ENCODE measurements at places on chromosomes 6 and 20.
A peak's percentile ranks its signal among the peaks of the same experiment; 100 is the strongest.

DNA sequence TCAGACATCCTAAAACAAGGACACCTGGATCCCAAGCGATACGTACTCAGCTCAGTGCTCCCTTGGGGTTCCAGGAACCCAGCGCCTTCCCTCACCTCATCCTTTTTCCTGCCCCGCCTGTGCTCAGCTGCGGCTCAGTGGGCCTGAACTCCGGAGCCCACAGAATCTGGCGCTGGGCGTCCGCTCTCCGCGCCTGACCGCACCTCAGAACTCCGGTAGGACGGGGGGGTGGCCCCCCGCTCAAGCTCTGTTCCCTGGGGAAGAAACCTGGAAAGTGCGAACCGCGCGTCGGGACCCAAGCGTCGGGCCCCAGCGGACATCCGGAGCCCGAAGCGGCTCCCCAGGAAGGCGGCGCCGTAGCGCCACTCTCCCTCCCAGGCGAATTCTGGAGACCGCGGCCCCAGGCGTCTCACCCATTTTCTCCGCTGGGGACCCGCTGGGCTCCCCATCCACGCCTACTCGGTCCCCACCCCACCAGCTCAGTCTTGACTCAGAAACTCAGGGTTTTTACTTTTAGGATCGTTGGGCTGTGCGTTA is 336 bp upstream of the LY6G5C start:
- no peak for DNase-seq

DNA sequence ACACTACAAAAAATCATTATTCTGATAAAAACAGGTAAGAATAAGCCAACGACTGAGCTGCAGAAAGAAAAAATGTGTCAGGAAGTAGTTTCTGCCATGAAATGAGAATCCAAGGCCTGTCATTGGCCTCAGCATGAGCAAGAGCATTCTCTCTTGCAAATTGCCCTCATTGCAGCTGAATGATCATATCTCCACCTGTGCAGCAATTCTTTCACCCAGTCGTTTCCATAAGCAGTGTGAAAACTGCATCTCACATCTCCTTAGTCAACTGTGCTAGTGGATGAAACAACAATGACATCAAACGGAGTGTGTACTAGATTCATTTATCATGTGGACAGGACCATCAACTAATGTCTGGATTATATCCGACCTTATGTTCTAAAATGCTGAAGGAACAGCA is 88.2 kb upstream of the STXBP5 start:
- no peak for DNase-seq

DNA sequence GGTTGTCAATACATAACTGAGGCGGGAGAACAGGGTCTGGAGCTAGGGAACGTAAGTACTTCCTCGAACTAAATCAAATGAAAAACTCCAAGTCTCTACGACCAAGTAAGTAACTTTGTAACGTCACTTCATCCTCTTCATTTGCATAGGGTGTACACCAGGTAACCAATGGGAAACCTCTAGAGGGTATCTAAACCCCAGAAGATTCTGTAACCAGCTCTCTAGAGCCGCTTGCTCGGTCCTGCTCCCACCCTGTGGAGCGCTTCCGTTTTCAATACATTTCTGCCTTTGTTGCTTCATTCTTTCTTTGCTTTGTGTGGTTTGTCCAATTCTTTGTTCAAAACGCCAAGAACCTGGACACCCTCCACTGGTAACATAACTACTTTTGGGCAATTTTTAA is 133.5 kb upstream of the TMEM170B start:
- no peak for DNase-seq

- DNase-seq: no peak
These were observed 256.9 kb downstream of the ARHGAP18 start for GRCh38 chr6:129453073-129453472.

GRCh38 chr20:14543040-14543439 is 205.6 kb upstream of the FLRT3 start:
- no peak for DNase-seq

GRCh38 chr6:14792118-14792955 is 453.5 kb upstream of the JARID2 start:
- DNase-seq: no peak

- no peak for DNase-seq
These were observed 39.8 kb downstream of the BACH2 start for GRCh38 chr6:90256698-90257485.

GRCh38 chr6:29976588-29977424 is 34.5 kb downstream of the HLA-A start:
- peak; percentile 45 for DNase-seq

- DNase-seq: no peak
These were observed 14.5 kb downstream of the PREP start for GRCh38 chr6:105388392-105388791.

DNA sequence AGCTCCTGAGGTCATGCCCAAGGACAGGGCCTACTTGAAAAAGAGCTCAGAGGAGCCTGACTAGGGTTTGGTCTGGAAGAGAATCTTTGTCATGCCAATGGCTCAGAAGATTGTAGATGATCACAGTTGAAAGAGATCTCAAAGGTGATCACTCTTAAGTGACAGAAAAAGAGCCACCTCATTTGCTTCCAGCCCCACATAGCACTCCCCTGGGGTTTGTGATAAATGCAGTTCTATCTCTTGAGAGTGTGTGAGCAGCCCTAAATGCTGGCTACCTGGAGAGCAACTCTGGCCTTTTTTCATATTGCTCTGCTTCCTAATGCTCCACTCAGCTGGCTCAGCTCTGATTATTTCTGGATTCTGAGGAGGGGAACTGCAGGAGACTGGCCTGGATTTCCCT is 39.3 kb downstream of the KLHL32 start:
- no peak for DNase-seq

- no peak for DNase-seq
These were observed 94.2 kb downstream of the ERMARD start for GRCh38 chr6:169845426-169846285.

DNA sequence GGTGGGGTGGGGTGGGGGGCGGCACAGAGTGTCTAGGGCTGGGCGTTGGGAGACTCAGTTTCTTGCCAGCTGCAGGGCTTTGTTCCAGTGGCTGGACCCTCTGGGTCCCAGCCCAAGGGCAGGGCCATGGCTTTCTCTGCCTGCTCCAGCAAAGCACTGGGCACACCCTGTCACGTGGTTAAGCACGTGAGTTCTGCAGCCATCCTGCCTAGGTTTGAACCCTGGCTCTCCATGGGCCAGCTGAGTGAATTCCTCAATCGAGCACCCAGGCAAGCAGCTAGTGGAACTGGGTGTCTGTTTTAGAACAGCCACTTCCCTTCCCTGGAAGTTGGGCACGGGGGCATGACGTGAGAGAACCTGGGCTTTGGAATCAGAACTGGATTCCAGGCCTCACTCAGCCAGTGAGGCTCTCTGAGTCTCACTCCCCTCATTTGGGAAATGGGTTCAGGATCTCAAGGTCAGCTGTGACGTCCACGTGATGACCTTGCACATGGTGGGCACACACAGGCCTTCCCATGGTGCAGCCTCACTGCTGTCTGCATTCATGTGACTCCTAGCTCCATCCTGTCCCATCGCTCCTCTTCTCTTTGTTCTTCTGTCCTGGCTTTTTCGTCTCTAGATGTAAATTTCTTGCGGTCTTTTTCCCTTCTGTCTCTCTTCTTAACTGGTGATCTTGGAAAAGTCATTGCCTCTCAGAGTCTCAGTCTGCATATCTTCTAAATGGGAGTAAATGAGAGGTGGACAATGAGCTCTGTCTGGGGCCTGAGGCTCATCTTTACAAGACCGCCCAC is 45.9 kb downstream of the NOL4L start:
- DNase-seq: no peak

- DNase-seq: no peak
These were observed 34.7 kb downstream of the PLEKHG1 start for GRCh38 chr6:150634176-150634963.

GRCh38 chr6:138434096-138434495 is 30.1 kb downstream of the HEBP2 start:
- DNase-seq: no peak

DNA sequence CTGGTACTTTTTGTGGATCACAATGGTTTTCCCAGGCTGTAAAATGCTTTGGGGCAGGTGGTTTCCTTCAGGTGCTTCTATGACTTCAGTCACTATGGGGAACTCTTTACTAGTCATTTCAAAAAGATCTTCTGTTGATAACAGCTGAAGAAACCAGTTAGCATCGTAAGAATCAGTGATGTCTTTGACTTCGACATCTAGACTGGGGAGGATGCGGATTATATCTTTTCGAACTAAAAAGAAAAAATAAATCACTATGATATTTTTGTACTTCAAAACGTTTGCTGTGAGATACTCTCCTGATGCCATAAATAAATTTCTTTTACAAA is 87.2 kb downstream of the THEMIS start:
- no peak for DNase-seq

GRCh38 chr6:166938704-166939103 is 17.6 kb downstream of the RNASET2 start:
- no peak for DNase-seq

GRCh38 chr6:18260448-18261106 is 3.8 kb downstream of the DEK start:
- DNase-seq: no peak

- no peak for DNase-seq
These were observed 30.0 kb upstream of the PHACTR3 start for GRCh38 chr20:59574308-59574707.

DNA sequence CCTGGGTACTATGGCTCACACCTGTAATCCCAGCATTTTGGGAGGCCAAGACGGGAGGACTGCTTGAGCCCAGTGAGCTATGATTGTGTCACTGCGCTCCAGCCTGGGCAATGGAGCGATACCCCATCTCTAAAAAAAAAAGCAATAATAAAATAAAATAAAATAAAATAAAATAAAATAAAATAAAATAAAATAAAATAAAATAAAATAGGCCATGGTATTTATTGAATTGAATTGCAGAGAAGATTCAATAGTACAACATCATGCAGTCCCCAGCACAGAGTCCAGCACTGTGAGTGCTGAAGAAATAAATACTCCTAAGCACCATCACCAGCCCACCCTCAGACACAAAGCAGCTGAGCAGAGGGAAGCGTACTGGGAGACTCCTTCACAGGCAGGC is 144.7 kb downstream of the RALGAPA2 start:
- no peak for DNase-seq

GRCh38 chr6:137820952-137821351 is 46.1 kb upstream of the TNFAIP3 start:
- DNase-seq: no peak

DNA sequence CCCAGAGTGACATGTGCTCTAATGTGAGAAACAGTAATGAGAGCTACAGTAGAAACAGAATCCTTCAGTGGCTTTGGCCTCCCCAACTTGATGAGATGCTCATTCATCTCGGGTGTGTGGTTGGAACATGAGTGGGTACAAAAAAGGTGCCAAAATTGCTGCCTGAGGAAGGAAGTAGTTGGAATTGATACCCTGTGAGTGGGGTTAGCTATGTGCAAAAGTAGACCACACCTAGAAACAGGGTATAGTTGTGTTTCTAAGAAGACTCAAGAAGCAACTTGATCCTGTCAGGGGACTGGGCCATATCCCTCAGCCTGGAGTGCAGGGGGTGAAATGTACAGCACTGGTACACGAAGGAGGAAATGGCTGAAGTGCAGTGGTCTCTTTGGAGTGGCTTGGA is 206.4 kb upstream of the SUPT3H start:
- no peak for DNase-seq

DNA sequence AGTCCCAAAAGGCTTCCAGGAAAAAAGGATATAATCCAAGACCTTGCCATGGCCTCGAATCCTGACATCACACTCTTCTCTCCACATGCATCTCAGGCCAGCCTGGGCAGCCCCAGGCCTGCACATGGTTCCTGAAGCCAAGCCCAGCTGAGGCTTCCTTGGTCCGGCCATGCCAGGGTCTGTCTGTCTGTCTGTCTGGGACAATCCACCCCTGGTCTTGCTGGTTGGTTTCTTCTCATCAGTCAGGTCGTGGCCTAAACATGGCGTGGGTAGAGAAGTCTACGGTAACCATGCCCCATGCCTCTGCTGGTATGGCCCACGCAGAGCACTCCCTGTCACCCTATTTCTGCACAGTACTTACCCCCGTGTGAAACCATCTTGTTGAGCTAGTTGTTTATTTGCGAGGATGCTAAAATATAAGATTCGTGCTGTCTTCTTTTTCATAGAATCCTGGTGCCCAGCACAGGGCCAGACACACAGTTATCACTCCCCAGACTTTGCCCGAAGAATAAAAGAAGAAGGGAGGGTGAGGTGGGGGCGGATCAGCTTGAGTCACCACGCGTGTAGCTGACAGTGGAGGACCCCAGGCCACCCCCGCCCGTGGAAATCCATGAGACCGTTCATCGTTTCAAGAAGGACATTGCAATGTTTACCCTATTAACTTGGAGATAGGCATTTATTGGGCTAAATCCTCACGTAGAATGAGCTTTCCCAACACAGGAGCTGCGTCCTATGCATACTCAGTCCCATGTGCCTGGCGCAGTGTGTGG is 107.2 kb downstream of the RNASET2 start:
- DNase-seq: no peak

DNA sequence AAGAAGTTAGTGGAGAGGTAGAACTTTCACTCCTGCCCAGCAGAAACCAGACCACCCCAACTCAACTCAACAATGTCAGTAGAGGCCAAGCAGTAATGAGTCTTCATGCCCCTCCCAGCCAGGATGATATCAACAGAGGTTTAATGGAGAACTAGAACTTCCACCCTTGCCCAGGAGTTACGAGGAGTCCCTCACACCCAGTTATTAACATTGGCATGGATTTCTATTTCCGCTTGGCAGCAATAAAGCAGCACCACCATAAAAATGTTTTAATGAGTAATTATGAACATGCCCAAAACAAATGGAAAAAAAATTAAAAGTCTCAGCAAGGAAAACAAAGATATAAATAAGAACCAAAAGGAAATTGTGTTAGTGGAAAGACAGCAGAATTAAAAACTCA is 40.7 kb upstream of the ID4 start:
- no peak for DNase-seq

DNA sequence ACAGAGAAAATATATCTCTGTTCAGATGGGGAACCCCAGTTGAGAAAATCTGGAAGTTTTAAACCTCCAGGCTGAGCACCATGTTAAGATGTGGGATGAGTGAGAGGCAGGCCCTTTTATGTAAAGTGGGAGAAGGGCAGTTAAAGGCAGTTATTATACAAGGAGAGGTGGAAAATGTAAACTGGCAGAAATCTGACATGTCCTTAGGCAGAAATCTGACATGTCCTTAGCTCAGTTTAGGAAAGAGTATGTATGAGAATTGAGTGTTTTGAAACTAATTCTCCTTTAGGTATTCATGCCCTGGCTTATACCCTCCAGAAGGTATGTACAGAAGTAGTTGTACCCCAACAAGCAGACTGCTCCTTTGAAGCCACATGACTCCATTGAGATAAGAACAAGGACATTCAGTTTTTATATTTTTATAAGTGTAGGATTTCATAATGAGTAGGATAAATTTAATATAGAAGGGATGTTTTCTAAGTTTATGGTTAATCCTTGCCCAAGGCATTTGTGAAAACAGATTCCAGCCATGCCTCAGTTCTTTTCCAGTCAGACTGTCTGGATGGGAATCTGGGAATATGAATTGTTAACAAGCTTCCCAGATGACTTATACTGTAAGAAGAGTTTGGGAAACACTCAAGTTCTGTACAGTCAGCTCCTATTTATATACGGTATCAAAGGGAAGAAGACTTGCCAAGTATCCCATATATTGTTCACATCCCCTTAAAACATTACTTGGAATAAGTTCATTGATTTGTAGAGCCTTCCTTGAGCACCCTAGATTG is 87.7 kb downstream of the SCAND1 start:
- no peak for DNase-seq

Measured in NCI-H2029 (cell line).